K562 (cell line): ENCODE measurements at places on chromosomes 13 and 19. TPM values are rescaled to one million over a fixed set of nuclear protein-coding genes. Genes with fewer than 3 reads are reported as not detected.

- no peak for DNase-seq
These were observed 13.8 kb downstream of the ZNF93 start for GRCh38 chr19:19914596-19914995.

- DNase-seq: no peak
These were observed 835.9 kb downstream of the UQCRFS1 start for GRCh38 chr19:28377077-28377476.

KLK2 gene
- 0.24 and 0.74 TPM in 2 replicates for total RNA-seq

DNA sequence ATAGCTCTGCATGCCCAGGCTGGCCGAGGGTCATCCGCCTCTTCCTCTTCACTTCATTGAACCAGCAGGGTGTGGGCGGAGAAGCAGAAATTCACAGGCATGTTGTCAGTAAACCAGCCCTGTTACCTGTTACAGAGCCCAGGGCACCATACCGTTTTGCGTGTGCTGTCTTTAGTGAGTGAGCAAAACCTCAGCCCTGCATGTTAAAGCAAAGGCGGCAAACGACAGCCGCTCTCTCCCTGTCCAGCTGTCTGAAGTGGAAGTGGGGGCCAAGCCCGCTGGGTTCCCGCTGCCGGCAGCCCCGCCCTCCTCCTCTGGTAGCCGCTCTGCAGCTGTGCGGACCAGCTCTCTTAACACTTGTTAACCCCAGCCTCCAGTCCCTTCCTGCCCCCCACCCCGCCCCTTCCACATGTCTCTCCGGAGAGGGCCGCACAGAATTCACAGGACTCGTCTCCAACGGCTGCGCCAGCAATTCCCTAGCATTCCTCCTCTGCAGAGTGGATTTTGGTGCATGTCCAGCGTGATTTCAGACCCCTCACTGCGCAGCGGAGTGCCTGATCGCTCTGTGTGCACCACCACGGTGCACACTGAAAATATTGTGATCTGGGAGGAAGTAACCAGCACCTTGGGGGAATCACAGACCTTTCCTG, 12.7 kb downstream of the KLHL26 start:
- no peak for DNase-seq

- DNase-seq: no peak
These were observed 19.1 kb upstream of the SPATA13 start for GRCh38 chr13:24141333-24141910.

DNA sequence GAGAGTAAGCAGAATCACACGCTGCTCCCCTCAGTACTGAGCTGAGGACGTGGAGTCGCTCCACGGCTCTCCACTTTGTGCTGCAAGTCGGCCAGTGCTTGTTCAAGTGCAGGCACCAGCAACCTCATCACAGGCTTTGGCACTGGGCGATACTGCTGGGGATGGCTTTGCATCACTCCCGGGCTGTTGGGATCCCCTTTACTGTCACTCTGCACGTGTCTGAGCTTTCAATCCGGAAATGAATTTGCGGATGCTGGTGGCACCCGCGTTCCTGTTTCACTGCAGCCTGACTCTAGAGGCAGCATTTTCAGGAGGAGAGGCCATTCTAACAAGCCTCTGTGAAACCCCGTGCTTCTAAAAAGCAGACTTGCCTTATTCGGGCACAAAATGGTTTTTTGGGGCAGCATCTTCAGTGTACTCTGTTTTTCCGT, 19.1 kb downstream of the SMARCA4 start:
- no peak for DNase-seq

ZNF557 gene
- 5.4 TPM in 2 replicates for total RNA-seq

GRCh38 chr19:11053817-11054195, 35.5 kb upstream of the LDLR start:
- no peak for DNase-seq

ZNF442 gene
- 3.4 and 4.1 TPM in 2 replicates for total RNA-seq

TGFBR3L gene
- 0.18 TPM in 1 of 2 replicates, not detected in the other for total RNA-seq

- no peak for DNase-seq
These were observed 12.8 kb downstream of the CAPS start for GRCh38 chr19:5926641-5927440.

DNA sequence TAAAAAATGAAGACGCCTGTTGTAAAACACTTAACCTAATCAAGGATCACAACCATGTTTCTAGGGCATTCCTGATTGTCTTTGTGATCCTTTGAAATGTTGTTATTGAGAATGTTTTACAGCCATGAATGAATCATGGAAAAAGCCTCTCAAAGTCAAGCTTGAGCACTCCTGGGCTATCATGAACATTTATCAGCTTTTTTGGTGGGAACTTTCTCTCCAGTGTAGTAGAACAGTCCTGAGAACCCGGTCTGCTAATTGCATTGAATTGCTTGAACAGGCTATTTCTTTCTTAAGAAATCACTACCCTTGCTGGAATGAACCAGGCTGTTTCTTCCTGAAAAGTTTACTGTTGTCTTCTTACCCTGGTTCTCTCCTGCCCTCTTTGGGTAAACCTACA, 516.5 kb downstream of the FGF9 start:
- no peak for DNase-seq

DNA sequence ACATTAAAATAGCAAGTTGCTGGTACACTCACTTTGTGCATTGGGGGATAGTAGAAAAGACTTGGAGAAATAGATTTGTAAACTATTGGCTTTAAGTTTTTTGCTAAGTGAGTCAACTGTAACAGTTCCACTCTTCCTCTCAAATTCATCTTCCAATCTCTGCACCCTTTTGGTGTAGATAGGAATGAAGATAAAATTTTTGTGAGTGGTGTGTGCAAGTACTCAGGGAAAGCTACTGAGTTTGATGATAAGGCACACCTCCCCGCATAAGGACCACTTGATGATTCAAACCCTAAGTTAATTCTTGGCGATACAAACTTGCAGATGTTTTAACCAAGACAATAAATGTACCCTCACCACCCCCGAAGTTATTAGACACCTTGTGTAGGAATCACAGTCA, 168.3 kb upstream of the SLITRK1 start:
- DNase-seq: no peak

KLF5 gene
- total RNA-seq: 0.58 and 0.74 TPM in 2 replicates

- no peak for DNase-seq
These were observed 97.6 kb upstream of the SLITRK6 start for GRCh38 chr13:85896516-85897450.

- DNase-seq: no peak
These were observed 147.3 kb upstream of the GPC6 start for GRCh38 chr13:93079294-93079693.

ZNF677 gene
- 1.5 and 2.1 TPM in 2 replicates for total RNA-seq

ELAVL3 gene
- total RNA-seq: not detected in 2 replicates

- peak; percentile 90 for DNase-seq
These were observed at the start of gene ESD for GRCh38 chr13:46796515-46797474. ESD (minus strand) TSS chr13:46797161; CDS start chr13:46791413, 5,748 bp downstream.

GRCh38 chr13:66748712-66749111, 481.4 kb downstream of the PCDH9 start:
- DNase-seq: no peak

ZNF880 gene
- 0.40 and 0.47 TPM in 2 replicates for total RNA-seq

ZNF66 gene
- 1.6 TPM in 2 replicates for total RNA-seq

DNA sequence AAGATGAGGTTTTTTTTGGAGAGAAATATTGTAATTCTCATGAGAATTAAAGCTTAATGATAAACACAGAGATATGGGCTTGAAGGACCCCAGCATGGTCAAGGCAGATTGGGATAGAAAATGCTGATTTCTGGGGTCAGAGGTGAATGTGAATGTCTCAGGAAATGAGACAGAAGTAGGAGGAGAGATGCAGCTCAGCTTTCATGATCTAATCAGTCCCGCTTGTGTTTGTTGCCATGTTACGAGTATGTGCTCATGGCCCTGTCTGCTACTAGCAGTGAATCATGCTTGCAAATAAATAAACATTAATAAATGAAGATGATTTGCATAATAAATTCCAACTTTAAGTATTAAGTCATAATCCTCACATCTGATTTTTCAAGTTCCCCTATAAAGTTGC, 23.0 kb upstream of the NDFIP2 start:
- peak; percentile 21 for DNase-seq

GRCh38 chr13:105008604-105009003, 1526.9 kb downstream of the EFNB2 start:
- no peak for DNase-seq

ZNF701 gene
- total RNA-seq: 12.9 and 15.2 TPM in 2 replicates

MISP gene
- 0.20 and 0.29 TPM in 2 replicates for total RNA-seq

MBNL2 gene
- total RNA-seq: 22.0 and 24.8 TPM in 2 replicates

GRCh38 chr13:75621147-75621546, 15.0 kb upstream of the LMO7 start:
- DNase-seq: no peak

ATP4A gene
- total RNA-seq: not detected in 2 replicates

- DNase-seq: peak; percentile 78
These were observed 17.7 kb downstream of the NFIX start for GRCh38 chr19:13012690-13013608.

- no peak for DNase-seq
These were observed 346.0 kb upstream of the ATXN8OS start for GRCh38 chr13:69761581-69761980.

- DNase-seq: no peak
These were observed 755.6 kb upstream of the MIR17HG start for GRCh38 chr13:90591927-90592268.

DNA sequence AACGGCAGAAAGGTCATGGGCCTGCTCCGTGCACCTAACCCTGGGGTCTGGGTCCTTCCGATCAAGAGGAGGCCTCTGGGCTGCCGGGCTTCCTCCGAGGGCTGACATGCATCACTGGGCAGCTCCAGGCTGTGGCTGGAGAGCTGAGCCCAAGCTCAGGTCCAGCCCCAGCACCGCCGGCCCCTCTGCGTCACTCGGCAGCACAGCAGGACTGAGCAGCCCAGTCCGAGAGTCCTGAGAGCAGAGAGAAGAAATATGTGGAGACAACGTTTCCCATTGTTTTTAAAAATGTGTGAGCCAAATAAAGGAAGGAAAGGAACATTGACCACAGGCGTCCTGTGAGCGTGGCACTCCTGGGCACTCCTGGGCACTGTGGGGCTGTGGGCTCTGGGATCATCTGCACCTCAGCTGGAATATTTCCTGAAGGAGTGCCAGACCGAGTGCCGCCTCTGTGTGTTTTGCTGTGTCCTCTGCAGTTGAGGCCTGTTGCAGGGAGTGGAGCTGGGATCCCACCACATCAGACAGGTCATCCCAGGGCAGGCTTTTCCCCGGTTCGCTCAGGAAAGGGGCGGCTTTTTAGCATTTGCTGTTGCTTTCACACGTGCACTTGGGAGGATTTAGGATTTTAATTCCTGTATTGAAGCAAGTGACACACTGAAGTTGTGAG, 37.8 kb upstream of the TFDP1 start:
- no peak for DNase-seq

DNA sequence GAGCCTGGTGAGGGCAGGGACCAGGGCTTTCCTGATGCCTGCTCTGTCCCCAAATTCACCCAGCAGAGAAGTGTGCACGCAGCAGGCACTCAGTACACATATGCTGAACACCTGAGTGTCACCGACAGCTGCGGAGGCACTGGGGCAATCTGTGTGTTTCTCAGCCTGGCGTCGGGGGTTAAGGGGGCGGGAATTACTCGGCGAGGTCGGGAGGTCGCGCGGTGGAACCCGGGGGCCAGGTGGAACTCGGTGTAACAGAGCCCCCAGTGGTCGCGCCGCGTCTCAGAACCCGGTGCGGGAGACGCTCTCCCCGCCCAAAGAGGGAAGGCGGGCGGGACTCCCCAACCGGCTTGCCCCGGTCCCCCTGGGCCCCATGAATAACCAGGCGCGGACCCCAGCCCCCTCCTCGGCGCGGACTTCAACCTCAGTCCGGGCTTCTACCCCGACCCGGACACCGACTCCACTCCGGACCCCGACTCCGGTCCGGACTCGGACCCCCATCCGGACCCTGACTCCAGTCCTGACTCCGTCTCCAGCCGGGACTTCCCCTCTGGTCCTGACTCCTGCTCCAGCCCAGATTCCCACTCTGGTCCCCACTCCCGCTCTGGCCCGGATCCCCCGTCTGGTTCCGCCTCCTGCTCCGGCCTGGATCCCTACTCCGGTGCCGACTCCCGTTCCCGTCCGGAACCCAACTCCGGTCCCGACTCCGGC, at the start of gene SELENOV:
TSS of gene SELENOV (plus strand) at position 300 of the 711 bp plus-strand sequence. CDS start at position 374, 74 bp downstream.
- peak; percentile 27 for DNase-seq

- DNase-seq: no peak
These were observed 44.4 kb upstream of the NPAS1 start for GRCh38 chr19:46975011-46975924.

- DNase-seq: no peak
These were observed 1.7 kb downstream of the CNMD start for GRCh38 chr13:52737965-52738364.

DNA sequence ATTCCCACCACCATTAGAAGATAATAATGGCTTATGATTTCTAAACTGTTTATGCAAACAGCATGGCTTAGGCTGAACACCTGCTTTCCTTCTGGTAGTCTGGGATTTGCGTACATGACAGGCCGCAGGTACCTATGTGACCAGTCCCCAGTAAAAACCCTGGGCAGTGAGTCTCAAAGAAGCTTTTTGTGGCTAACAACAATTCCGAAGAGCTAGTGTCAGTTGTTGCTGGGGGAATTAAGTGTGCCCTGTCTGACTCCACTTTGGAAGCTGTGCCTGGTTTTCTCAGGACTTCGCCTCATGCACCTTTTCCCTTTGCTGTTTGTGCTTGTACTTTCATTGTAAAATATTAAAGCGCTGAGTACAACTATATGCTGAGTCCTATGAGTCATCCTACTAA, 250.2 kb upstream of the MIR17HG start:
- DNase-seq: no peak
